ENCODE measurements at places on chromosomes 16 and 17. TPM values are rescaled to one million over a fixed set of nuclear protein-coding genes. Genes with fewer than 3 reads are reported as not detected.

- DNase-seq = no peak
These were observed 36.6 kb downstream of the CCDC42 start for GRCh38 chr17:8708025-8708461.

DNA sequence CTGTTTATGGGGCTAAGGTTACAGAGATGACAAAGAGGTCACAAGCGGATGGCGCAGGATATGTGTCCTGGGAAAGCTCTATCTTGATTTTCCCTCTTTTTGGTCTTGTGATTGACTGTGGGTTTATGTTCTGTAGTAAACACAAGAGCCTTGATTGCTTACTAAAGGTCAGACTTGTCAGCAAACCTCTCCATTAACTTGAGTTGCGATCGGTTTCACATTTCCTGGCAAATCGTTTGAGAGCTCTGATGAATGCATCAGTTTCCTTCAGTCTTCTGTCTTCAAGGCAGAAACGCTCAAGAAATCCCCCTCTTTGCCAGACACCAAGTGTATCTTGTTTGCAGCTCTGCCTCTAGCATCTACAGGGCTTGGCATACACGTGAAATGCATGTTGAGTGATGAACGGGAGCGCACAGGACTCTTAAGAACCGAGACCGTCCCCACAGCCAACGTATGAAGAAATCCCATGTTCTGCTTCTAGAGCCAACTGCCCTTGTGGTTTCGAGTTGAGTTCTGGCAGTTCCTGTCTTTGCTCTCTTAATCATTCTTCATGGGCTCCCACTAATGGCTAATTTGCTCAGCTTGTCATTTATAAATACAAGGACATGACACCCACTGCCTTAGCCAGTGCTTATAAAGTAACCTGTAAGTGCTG lies 143.3 kb downstream of the PITPNC1 start:
- DNase-seq = no peak

DNA sequence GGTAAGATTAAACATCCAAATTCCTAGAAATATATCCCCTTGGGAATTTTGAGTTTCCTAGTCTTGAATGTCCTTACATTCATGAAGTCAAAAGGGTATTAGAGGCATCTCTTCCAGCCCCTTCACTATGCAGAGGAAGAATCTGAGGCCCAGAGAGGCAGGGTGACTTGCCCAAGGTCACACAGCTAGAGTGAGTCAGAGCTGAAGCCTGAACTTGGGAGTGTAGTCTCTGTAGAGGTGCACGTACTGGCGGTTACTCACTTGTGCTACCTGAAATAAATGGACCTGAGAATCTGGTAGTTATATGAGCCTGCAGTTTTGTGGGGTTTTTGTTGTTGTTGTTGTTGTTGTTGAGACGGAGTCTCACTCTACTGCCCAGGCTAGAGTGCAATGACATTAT lies 164.0 kb downstream of the XYLT1 start:
- no peak for DNase-seq

DNA sequence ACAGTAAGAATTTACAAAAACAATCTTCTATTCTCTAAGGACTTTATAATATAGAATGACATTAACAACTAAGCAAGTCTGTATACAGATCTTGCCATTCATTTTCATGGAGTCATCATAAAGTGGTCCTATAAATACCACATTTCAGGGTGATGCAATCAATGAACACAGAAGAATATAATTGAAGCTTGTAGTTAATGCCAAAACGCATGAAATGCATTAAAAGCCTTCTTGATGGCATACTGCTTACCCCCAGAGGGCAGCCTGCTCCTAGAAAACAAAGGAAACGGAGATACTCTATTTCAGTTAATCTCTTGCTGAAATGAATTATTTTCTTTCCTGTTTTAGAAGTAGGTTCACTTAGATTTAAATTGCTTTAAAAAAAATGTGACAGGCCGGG lies 45.2 kb upstream of the STAC2 start:
- DNase-seq = no peak

DNA sequence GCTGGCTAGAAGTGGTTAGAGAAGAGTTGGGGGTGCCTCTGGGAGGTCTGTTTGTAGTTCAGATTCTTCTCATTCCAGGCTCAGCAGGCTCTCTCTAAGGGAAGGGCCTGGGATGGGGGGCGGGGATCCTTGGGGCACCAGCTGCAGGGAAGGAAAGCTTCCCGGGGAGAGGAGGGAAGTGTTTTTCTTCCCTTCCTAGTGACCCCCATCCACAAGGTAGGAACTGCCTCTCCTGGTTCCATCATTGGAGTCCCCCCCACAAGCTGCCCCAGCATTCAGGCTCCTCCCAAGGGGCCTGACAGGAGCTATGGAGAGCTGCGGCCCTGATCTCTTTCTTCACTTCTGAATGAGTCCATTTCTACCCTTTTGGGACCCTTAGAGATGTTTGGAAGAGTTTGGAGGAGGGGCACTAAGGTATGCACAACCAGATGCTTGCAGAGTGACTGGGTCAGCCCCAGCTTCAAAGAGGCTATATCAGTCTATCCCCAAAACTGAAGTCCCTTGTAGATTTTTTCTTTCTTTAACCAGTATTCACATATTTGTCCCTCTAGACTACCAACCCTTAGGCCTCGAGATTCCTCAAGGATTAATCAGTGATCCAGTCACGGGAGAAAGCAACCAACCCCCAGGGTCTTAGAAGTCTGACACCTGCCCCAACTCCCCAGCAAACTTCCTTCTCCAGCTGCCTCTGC lies 13.9 kb upstream of the FZD2 start:
- peak; percentile 82 for DNase-seq

GRCh38 chr17:5825717-5826330 lies 241.5 kb upstream of the NLRP1 start:
- no peak for DNase-seq

GRCh38 chr17:34487626-34488025 lies 91.8 kb upstream of the TMEM132E start:
- no peak for DNase-seq

DNA sequence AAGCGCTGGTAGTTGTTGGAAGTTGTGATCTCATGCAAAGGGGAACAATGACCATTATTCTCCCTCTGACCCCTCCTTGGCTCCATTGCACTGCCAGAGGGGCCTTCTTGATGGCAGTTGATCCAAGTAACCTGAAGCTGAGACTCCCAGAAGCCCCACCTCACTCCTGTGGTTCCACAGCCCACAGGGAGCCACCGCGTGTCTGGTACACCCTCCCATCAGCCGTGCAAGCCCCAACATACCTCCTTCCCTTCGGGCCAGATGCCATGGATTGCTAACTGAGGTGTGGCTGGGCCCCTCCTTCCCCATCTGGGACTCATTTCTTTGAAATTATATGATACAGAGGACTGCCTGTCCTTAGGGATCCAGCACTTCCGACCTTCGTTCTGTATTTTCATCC lies 17.8 kb downstream of the SAP30BP start:
- peak; percentile 94 for DNase-seq

DNA sequence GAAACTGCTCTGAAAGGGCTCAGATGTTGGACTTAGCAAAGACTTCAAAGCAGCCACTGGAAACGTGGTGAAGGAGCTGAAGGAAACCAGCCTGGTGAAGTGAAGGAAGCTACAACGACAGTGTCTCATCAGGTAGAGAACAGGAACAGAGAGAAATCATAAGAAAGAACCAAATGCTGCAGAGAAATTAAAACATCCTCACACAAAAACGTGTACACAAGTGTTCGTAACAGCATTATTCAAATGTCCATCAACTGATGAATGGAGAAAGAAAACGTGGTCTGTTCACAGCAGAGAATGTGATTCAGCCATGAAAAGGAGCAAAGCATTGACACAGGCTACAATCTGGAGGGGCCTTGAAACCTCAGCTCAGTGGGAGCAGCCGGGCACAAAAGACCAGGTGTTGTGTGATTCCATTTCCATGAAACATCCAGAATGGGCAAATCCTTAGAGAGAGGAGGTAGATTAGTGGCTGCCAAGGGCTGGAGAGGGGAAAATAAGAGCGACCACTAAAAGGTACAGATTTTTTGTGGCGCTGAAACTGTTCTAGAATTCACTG lies 26.9 kb downstream of the IFT140 start:
- no peak for DNase-seq

GRCh38 chr17:65966072-65966695 lies 225.7 kb downstream of the CEP112 start:
- no peak for DNase-seq

GRCh38 chr16:49766225-49766624 lies 89.7 kb downstream of the ZNF423 start:
- no peak for DNase-seq

The SLC12A3 gene
- not detected for total RNA-seq

The MMD gene
- 10.4 TPM for total RNA-seq

The GCGR gene
- total RNA-seq = not detected
